CD4-positive, CD25-positive, alpha-beta regulatory T cell (primary cell): ENCODE measurements at places on chromosomes 16 and 17. TPM values are rescaled to one million over a fixed set of nuclear protein-coding genes. Genes with fewer than 3 reads are reported as not detected.

DNA sequence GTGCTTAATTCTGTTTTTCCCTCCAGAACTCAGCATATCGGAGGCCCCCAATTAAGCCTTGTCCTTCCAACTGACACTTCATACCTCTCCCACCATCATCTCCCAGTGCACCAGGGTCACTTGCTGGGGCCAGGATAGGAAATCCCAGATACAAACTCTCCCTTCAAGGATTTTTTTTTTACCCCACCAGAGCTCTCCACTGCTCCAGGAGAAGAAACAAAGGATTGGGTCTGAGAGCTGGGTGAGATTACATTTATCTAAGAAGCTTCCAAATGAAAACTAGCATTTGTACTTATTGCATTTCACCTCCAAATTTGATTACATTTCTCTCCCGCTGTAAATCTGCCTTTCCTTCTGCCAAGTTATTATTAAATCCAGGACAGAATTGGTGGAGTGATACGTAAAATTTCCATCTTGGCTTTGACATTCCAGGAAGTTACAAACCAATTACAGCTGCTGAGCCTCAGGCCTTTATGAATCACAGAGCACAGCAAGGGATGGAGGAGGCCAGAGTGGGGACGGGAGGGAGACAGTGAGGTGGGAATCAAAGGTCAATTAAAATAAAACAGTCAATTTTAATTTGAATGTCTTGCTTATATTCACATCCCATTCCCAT is 123.5 kb downstream of the USP31 start:
- no peaks in the 10 kb centered on the region for H3K4me1 ChIP-seq
- no peak overlapping the region for H3K27ac ChIP-seq
- no peak for DNase-seq
- H3K27me3 ChIP-seq: peaks cover 5% of the 10 kb centered on the region
- no peak overlapping the region for H3K4me3 ChIP-seq

The MARVELD3 gene
- not detected for polyA plus RNA-seq

The KRTAP9-4 gene
- polyA plus RNA-seq: not detected

The SMIM36 gene
- not detected for polyA plus RNA-seq

DNA sequence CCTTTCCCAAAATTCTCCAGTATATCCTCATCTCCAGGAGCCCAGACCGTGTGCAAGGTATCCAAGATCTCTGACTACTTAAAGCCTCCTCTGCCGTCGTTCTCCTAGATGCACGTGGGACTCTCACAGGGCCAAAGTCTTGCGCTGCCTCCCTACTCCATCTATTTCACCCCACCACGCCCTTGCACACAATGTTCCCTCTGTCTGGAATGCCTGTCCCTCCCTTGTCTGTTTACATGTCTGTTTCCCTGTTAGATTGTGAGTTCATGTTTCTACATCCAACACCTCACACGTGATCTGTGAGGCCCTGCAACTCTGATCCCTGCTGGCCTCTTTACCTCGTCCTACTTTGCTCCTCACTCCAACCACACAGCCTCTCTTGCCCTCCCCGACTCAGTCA is 4.9 kb upstream of the FZD2 start:
- no peaks in the 10 kb centered on the region for H3K36me3 ChIP-seq
- H3K4me3 ChIP-seq: no peak overlapping the region
- no peak overlapping the region for H3K27ac ChIP-seq
- no peak for DNase-seq
- peaks cover 16% of the 10 kb centered on the region for H3K4me1 ChIP-seq
- peaks cover 13% of the 10 kb centered on the region for H3K27me3 ChIP-seq
